Effector memory CD4-positive, alpha-beta T cell (primary cell): ENCODE measurements at places on chromosomes 6 and 20.

GRCh38 chr6:75424618-75425548 lies 68.7 kb downstream of the FILIP1 start:
- DNase-seq, result no peak
- H3K4me3 ChIP-seq, result no peak overlapping the region
- no peak overlapping the region for H3K27ac ChIP-seq
- no peaks in the 10 kb centered on the region for H3K27me3 ChIP-seq
- H3K4me1 ChIP-seq, result no peaks in the 10 kb centered on the region
- H3K36me3 ChIP-seq, result no peaks in the 10 kb centered on the region

- no peaks in the 10 kb centered on the region for H3K36me3 ChIP-seq
- no peak for DNase-seq
- H3K27ac ChIP-seq, result no peak overlapping the region
- H3K27me3 ChIP-seq, result no peaks in the 10 kb centered on the region
- no peak overlapping the region for H3K4me3 ChIP-seq
These were observed 34.3 kb downstream of the KCNB1 start for GRCh38 chr20:49447946-49448809.

DNA sequence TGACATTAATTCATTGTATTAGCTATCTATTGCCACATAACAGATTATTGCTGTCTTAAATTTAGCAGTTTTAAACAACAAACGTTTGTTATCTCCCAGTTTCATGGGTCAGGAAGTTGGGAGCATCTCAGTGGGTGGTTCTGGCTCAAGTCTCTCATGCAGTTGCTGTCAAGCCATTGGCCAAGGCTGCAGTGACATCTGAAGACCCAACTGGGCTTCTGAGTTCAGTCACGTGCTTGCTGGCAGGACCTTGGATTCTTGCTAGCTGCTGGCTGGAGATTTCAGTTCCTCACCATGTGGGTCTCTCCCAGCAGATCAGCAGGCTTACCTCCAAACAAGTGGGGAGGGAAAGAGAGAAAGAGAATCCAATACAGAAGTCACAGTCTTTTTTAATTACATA lies 152.6 kb upstream of the EXOC2 start:
- H3K4me1 ChIP-seq, result no peaks in the 10 kb centered on the region
- no peak overlapping the region for H3K4me3 ChIP-seq
- no peak overlapping the region for H3K27ac ChIP-seq

GRCh38 chr6:124131259-124131658 lies 327.6 kb downstream of the NKAIN2 start:
- H3K4me3 ChIP-seq, result no peak overlapping the region
- no peaks in the 10 kb centered on the region for H3K27me3 ChIP-seq
- no peak overlapping the region for H3K27ac ChIP-seq
- DNase-seq, result no peak
- H3K4me1 ChIP-seq, result no peaks in the 10 kb centered on the region

DNA sequence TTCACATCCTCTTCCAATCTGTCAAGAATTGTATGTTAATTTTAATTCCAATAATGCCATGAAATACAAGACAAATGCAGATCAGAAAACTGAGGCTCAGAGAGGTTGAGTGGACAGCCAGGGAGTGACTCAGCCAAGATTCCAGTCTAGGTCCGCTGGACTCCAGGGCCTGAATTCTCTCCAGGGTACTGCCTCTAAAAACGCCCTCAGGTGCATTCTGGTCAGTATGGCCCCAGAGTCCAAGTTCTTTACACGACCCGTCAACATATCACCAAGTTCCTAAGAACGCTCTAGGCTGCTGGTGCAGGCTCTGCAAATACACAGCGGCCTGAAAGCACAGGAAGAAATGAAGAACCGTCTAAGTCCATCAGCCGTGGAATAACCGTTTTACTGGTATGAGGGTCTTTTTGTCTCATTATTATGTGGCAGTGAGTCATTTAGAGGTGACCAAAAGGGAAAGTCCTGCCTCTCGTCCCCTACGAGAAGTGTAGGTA lies 709 bp upstream of the ASXL1 start:
- H3K36me3 ChIP-seq, result no peaks in the 10 kb centered on the region
- no peaks in the 10 kb centered on the region for H3K27me3 ChIP-seq
- H3K4me1 ChIP-seq, result peaks cover 15% of the 10 kb centered on the region
- no peak for DNase-seq
- H3K4me3 ChIP-seq, result peak overlapping the region; percentile 85

GRCh38 chr6:33822575-33823395 lies 19.0 kb upstream of the MLN start:
- no peak overlapping the region for H3K4me3 ChIP-seq
- no peak for DNase-seq
- H3K4me1 ChIP-seq, result no peaks in the 10 kb centered on the region
- H3K27ac ChIP-seq, result no peak overlapping the region

DNA sequence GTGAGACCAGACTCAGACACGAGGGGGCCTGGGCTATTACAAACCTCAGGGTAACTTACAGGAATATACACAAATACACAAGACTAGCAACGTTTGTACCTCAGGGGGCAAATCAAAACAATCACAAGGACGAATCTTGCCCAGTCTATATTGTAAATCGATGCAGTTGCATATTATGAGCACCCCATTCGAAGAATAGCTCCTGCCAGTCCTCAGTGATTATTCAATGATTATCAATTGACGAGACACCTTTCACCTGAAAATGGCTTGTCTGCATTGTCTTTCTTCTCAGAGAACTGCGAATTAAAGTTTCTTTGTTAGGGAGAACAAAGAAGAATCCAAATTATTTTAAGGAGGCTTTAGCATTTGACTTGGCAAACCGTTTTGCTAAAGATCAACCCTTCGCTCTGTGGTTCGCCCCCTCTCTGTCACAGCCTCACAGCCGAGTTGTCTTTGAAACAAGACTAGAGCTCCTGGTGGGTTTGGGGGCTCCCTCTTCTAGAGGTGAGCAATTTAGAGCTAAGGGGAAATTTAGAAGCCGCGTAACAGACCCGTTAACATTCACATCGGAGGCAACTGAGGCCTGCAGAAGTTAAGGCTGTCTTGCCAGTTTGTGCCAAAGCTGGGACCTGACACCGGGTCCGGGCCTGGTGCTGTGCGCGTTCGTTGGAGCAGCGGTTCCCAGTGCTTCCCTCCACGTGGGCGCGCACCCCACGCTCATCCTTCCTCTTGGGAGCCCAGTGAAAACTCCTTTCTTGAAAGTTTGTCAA lies 24.9 kb upstream of the MAP3K7 start:
- DNase-seq, result no peak
- peak overlapping the region; percentile 59 for H3K4me3 ChIP-seq
- H3K36me3 ChIP-seq, result no peaks in the 10 kb centered on the region
- H3K27ac ChIP-seq, result no peak overlapping the region
- peaks cover 6% of the 10 kb centered on the region for H3K4me1 ChIP-seq

- H3K4me3 ChIP-seq, result no peak overlapping the region
- H3K4me1 ChIP-seq, result peaks cover 16% of the 10 kb centered on the region
- H3K27ac ChIP-seq, result peak overlapping the region; percentile 74
- DNase-seq, result peak; percentile 48
- no peaks in the 10 kb centered on the region for H3K36me3 ChIP-seq
These were observed 1.3 kb upstream of the FNDC11 start for GRCh38 chr20:63552481-63553249.

- no peaks in the 10 kb centered on the region for H3K4me1 ChIP-seq
- no peaks in the 10 kb centered on the region for H3K27me3 ChIP-seq
- no peak overlapping the region for H3K27ac ChIP-seq
These were observed 65.8 kb upstream of the RPS6KA2 start for GRCh38 chr6:166692723-166693302.

DNA sequence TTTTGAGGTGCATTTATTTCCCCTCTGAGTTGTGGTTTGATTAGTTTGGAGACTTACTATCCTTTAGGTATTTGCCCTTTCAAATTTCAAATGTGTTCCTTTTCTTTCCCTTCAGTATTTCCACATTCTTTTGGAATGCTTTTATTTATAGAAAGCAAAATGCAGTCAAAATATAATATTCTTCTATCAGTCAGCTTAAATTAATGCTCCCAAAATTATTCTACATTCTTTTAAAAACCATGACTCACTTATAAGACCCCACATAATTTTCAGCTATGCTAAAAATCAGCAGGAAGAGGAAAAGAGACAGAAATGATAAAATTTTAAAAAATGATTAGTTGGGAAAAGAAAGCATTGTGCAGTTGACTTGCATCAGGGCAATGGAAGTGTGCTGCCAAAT lies 180.0 kb upstream of the SMLR1 start:
- H3K27me3 ChIP-seq, result no peaks in the 10 kb centered on the region
- DNase-seq, result no peak
- no peaks in the 10 kb centered on the region for H3K36me3 ChIP-seq
- H3K4me1 ChIP-seq, result no peaks in the 10 kb centered on the region

GRCh38 chr6:142838821-142839685 lies 105.9 kb downstream of the HIVEP2 start:
- peak overlapping the region; percentile 45 for H3K27ac ChIP-seq
- peaks cover 10% of the 10 kb centered on the region for H3K36me3 ChIP-seq
- no peaks in the 10 kb centered on the region for H3K27me3 ChIP-seq
- no peak for DNase-seq
- H3K4me1 ChIP-seq, result peaks cover 33% of the 10 kb centered on the region

GRCh38 chr20:56762401-56762800 lies 133.3 kb downstream of the TFAP2C start:
- no peak overlapping the region for H3K4me3 ChIP-seq
- DNase-seq, result no peak
- no peaks in the 10 kb centered on the region for H3K36me3 ChIP-seq
- no peaks in the 10 kb centered on the region for H3K4me1 ChIP-seq

- no peak for DNase-seq
- no peak overlapping the region for H3K4me3 ChIP-seq
- H3K27ac ChIP-seq, result no peak overlapping the region
- no peaks in the 10 kb centered on the region for H3K36me3 ChIP-seq
These were observed 49.3 kb downstream of the CD83 start for GRCh38 chr6:14166839-14167238.

DNA sequence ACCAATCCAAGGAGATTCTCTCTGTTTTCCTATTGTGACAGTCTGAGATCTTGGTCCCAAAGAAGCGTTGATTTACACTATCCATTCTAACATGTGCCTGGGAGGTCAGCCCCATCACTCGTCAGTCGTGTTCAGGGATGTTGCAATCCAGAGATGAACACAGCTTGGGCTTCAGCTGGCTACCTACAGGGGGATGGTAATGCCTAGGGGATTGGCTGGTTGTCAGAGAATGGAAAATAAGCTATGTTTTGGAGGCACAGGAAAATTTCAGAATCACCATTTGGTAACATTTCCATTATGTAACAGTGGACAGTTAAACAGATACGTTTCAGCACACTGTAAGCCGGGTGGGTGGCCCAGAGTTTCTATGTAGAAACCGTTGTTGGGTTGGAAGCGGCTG lies 147.1 kb upstream of the RALGAPA2 start:
- H3K4me1 ChIP-seq, result no peaks in the 10 kb centered on the region
- H3K27me3 ChIP-seq, result no peaks in the 10 kb centered on the region
- no peak for DNase-seq
- H3K27ac ChIP-seq, result no peak overlapping the region

DNA sequence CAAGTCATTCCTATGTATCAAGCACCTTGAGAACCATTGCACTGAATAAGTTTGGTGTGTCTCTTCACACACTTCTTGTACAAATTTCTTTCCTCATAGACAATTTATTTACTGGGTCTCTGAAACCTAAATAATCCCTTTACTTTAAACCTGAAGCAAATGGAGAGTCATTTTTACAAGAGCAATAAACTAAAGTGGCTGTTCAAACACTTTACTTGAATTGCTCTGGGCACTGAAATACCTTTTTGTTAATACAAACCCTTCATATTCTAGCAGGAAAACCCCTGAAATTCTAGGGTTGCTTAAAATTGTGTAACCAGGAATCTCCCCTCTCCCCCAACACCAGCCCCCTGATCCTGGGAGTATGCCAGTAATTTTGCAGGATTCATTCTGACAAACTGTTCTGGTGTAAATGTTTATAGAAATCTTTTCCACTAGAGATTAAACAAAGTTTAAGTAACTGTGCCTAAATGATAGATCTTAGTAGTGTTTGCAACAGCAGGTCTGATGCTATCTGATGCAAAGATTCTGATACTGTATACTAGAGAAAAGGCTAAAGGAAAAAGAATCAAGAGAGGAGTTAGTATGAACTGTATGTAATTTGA lies 13.4 kb downstream of the RSPO3 start:
- H3K27ac ChIP-seq, result no peak overlapping the region
- no peak overlapping the region for H3K4me3 ChIP-seq
- H3K36me3 ChIP-seq, result no peaks in the 10 kb centered on the region
- H3K27me3 ChIP-seq, result no peaks in the 10 kb centered on the region
- no peak for DNase-seq

GRCh38 chr20:19577692-19578091 lies 180.4 kb upstream of the RIN2 start:
- no peak for DNase-seq
- no peaks in the 10 kb centered on the region for H3K4me1 ChIP-seq
- no peak overlapping the region for H3K4me3 ChIP-seq

- no peaks in the 10 kb centered on the region for H3K4me1 ChIP-seq
- no peaks in the 10 kb centered on the region for H3K27me3 ChIP-seq
- no peak overlapping the region for H3K4me3 ChIP-seq
- no peaks in the 10 kb centered on the region for H3K36me3 ChIP-seq
These were observed 216.9 kb downstream of the EYA2 start for GRCh38 chr20:47111576-47111975.

DNA sequence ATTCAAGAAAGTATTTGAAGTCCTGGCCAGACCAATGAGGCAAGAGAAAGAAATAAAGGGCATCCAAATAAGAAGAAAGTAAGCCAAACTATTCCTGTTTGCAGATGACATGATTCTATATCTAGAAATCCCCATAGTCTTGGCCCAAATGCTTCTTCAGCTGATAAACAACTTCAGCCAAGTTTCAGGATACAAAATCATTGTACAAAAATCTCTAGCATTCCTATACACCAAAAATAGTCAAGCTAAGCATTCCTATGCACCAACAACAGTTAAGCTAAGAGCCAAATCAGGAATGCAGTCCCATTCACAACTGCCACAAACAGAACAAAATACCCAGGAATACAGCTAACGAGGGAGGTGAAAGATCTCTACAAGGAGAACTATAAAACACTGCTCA lies 60.1 kb upstream of the PHIP start:
- H3K27me3 ChIP-seq, result no peaks in the 10 kb centered on the region
- H3K4me1 ChIP-seq, result no peaks in the 10 kb centered on the region
- H3K4me3 ChIP-seq, result no peak overlapping the region
- no peaks in the 10 kb centered on the region for H3K36me3 ChIP-seq

- H3K27ac ChIP-seq, result no peak overlapping the region
- no peaks in the 10 kb centered on the region for H3K27me3 ChIP-seq
- peaks cover 18% of the 10 kb centered on the region for H3K36me3 ChIP-seq
- peak overlapping the region; percentile 28 for H3K4me3 ChIP-seq
These were observed 1.5 kb downstream of the PSMG4 start for GRCh38 chr6:3260296-3260695.

DNA sequence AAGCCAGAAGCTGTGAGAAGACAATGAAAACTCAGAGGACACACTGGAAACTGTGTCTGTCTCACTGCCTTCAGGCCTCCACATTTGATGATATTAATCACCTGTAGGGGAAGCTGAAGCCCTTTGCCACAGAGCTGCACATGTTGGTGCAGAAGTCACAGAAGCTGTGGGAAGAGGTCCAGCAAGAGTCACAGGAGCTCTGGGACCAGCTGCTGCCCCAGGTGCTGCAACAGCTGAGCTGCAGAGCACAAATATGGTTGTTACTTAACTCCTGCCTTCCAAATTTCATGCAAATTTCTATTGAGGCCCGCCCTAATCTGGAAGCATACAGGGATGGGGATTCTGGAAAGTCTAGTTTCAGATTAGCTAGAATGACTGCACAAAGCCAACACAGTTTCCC lies 169.3 kb downstream of the OGFRL1 start:
- no peaks in the 10 kb centered on the region for H3K36me3 ChIP-seq
- DNase-seq, result no peak
- no peaks in the 10 kb centered on the region for H3K4me1 ChIP-seq
- no peak overlapping the region for H3K4me3 ChIP-seq

GRCh38 chr20:25120457-25120856 lies 38.5 kb upstream of the VSX1 start:
- no peaks in the 10 kb centered on the region for H3K4me1 ChIP-seq
- H3K27ac ChIP-seq, result no peak overlapping the region
- H3K4me3 ChIP-seq, result no peak overlapping the region
- no peaks in the 10 kb centered on the region for H3K27me3 ChIP-seq
